ENCODE measurements at places on chromosomes 11 and 22.

DNA sequence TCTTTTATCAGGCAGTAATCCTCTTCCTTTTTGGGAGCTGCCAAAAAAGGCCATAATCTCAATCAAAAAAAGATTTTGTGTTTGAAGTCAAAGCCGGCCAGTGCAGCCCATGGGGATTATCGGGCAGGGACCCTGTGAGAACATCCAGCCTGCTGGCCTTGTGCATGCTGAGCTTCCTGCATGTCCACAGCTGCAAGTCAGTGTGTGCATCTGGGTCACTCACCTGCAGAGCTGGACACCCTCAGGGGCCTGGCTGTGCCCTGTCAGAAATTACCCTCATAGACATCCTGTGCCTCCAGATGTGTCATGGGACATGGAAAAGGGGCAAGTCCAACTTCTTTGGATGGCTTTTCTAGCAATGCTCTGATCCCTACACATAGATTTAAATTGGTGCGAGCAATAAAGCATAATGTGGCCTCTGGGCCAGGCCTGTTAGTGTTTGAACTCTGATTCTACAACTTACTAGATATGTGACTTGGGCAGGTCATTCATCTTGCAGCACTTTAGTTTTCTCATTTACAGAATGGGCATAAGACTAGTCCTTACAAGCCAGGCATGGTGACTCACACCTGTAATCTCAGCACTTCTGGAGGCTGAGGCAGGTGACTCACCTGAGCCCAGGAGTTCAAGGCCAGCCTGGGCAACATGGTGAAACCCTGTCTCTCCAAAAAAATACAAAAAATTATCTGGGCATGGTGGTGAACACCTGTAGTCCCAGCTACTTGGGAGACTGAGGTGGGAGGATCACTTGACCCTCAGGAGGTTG, 81.6 kb upstream of the LARGE1 start:
- no peak for DNase-seq

DNA sequence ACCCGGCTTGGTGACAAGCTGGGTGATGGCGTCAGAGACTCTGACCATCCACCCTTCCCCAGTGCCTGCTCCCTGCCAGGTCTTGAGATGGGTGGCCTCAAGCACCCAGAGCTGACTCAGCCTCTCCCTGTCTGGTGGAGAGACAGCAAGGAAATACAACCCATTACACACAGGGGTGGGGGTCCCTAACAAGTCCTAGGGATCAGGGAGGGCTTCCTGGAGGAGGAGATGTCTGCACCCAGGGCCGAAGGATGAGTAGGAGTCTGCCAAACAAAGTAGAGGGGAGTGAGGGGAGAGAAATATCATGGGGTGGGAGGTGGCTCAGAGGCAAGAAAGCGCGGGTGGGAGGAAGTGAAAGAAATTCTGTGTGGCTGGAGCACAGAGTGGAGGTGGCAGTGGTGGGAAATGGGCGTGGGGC, 6.8 kb downstream of the MAFF start:
- DNase-seq, result no peak

DNA sequence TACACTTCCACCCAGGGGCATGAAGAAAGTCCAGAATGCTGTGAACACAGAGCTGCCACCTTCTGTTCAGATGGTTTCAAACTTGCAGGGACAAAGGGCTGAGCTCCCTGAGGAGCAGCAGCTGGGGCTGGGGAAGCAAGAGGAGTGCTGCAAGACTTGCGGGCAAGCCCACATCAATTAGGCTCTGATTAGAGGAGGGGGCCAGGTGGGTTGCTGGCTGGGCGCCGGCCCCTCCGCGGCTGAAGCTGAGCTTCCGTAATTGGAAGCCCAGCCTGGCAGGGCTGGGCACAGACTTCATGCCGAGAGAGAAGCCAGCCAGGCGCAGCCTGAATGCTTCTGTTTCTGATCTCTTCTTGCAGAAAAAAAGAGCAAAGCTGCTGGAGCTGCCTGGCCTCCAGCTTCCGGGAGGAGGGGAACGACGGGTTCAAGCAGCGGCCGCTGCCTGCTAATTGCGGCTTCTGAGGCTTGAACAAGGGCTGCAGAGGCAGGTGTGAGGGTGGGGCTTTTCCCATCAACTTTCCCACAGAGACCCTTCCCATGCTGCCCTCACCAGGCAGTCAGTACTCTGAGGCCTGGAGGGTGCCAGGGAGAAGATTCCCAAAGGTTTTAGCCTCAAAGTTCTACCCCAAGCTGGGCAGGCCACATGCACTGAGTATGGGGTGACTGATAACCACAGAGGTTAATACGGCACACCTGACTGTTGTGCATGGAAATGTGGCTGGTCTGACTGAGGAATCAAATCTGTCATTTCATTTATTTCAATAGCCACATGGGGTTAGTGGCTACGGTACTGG, 91.1 kb upstream of the LMO1 start:
- no peak for DNase-seq

DNA sequence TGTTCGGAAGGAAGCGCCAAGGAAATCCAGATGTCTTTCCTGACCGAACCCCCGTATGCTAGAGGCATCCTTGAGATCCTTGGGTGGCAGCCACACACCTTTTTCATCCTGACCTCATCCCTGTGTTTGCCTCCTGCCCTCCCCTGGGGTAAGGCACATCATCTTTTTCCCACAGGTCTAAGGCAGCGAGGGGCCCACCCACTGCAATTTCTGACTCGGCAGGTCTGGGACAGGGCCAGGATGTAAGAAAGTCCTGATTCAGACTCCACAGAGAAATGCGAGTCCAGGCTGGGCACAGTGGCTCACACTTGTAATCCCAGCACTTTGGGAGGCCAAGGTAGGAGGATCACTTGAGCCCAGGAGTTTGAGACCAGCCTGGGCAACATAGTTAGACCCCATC, 10.5 kb downstream of the ZMAT5 start:
- no peak for DNase-seq

- DNase-seq, result no peak
Measured at GRCh38 chr22:32226326-32227104, 21.6 kb upstream of the RFPL2 start.

DNA sequence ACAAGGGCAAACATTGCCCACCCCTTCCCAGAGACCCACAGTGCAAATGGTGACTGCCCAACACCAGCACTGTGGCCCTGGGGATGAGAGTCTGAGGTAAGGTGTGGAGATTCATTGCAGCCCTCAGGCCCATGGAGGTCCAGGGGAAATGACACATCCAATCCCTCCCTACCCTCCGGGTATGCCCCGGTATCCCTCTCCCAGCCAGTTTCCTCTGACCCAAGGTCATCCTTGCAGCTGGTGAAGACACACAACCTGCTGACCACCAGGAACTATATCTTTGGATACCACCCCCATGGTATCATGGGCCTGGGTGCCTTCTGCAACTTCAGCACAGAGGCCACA, 18.9 kb upstream of the UVRAG start:
- DNase-seq, result no peak

All from GM12892 (cell line).